ENCODE measurements at places on chromosomes 2 and 18.

GRCh38 chr2:221364672-221365071, 207.4 kb downstream of the EPHA4 start:
- DNase-seq: no peak

- no peak for DNase-seq
Observed at GRCh38 chr18:42442656-42443055, 487.6 kb downstream of the PIK3C3 start.

- DNase-seq: no peak
Observed at GRCh38 chr2:190505696-190506095, 28.8 kb downstream of the NEMP2 start.

DNA sequence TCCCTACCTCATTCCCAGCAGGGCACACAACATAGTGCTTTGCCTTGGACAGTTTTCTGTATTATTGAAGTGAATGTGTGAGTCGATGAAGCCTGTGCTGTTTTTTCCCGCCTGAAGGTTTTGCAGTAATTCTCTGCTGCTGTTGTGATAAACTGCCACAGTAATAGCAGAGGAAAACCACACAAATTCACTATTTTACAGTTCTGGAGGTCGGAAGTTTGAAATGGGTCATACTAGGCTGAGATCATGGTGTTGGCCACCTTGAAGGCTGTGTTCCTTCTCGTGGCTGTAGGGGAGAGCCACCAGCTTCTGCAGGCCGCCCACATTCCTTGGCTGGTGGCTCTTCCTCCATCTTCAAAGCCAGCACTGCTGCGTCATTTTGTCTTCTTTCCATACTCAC, 678 bp upstream of the SLC16A14 start:
- no peak for DNase-seq

GRCh38 chr18:76373297-76373696, 121.7 kb downstream of the ZNF516 start:
- no peak for DNase-seq

- DNase-seq: no peak
Observed at GRCh38 chr2:30421026-30421603, 25.9 kb upstream of the LCLAT1 start.

GRCh38 chr2:17757321-17757720, 3.4 kb downstream of the GEN1 start:
- no peak for DNase-seq

DNA sequence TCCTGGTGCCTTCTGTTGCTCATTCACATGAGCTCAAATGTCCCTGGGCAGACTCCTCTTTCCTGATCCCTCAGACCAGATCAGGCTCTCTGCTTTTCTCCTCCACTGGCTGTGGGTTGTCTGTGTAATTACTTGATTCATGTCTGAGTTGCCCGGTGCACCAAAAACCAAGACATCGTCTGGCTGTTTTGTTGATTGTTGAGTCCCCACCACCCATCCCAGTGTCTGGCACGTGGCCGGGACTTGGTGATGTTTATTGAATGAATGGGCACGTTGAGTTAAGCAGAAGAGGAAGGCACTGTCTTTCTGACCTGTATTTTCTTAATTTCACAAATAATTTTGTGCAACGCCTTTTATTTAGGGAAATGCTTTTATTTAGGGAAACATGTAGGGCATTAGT, 499.1 kb upstream of the HS6ST1 start:
- no peak for DNase-seq

GRCh38 chr2:48397281-48397680, 132.7 kb upstream of the STON1 start:
- no peak for DNase-seq

GRCh38 chr2:23375448-23375847, 9.5 kb upstream of the KLHL29 start:
- DNase-seq: no peak

Measured in memory B cell (primary cell).